ENCODE measurements at places on chromosomes 2 and 18.

GRCh38 chr2:204492417-204492816, 52.9 kb upstream of the PARD3B start:
- DNase-seq, result no peak

GRCh38 chr2:235229236-235229635, 264.6 kb upstream of the AGAP1 start:
- no peak for DNase-seq

DNA sequence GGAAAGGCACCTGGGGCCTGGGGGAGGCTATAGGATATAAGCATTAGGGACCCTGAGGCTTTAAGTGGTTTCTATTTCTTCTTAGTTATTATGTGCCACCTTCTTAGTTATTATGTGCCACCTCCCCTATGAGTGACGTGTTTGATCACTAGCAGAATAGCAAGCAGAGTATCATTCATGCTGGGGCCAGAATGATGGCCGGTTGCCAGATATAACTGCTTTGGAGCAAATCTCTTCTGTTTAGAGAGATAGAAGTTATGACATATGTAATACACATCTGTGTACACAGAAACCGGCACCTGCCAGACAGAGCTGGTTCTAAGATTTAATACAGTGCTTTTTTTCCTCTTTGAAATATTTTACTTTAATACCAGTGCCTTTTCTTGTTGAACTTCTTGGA, 29.4 kb downstream of the LIPG start:
- DNase-seq, result no peak

- DNase-seq, result peak; percentile 93
These were observed 3.5 kb downstream of the CNNM4 start for GRCh38 chr2:96764253-96764637.

DNA sequence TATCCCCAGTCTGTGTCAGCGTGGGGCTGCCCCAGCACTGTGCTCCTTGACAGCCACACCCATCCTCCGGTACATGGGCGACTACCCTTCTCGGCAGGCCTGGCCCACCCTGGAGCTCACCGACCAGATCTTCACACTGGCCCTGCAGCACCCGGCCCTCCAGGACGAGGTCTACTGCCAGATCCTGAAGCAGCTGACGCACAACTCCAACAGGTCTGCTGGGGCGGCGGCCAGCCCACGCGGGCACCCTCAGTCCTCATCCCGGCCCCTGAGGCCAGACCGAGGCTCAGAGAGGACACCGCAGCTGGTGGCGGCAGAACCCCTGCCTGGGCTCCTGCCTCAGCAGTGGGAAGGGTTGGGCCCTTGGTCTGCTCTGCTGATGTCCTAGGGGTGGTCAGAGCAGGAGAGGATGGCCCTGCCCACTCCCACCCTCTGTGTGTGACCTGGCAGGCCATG, 14.4 kb upstream of the GPR17 start:
- DNase-seq, result no peak

DNA sequence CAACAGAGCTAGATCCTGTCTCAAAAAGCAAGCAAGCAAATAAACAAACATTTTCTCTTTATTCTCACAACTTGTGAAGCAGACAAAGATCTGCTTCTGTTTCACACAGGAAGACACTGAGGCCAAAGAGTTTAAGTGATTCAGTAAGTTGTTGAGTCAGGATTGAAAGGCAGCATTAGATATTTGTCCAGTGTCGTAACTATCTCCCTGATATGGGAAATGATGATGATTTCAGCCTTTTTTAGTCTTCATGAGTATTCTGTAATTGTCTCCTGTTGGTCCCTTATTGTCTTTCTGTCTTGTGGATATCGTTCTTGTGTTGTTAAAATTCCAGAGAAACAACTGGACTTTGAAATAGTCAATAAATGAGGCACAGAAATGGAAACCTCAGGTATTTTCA, 59.6 kb downstream of the GATA6 start:
- no peak for DNase-seq

- DNase-seq, result no peak
These were observed 24.8 kb downstream of the MRPL35 start for GRCh38 chr2:86223927-86224560.

Data from hematopoietic multipotent progenitor cell treated with erythropoietin and hydrocortisone succinate and interleukin-3 and kit ligand, for 4 days (in vitro differentiated cells).